ENCODE measurements at places on chromosomes 3 and 15.

DNA sequence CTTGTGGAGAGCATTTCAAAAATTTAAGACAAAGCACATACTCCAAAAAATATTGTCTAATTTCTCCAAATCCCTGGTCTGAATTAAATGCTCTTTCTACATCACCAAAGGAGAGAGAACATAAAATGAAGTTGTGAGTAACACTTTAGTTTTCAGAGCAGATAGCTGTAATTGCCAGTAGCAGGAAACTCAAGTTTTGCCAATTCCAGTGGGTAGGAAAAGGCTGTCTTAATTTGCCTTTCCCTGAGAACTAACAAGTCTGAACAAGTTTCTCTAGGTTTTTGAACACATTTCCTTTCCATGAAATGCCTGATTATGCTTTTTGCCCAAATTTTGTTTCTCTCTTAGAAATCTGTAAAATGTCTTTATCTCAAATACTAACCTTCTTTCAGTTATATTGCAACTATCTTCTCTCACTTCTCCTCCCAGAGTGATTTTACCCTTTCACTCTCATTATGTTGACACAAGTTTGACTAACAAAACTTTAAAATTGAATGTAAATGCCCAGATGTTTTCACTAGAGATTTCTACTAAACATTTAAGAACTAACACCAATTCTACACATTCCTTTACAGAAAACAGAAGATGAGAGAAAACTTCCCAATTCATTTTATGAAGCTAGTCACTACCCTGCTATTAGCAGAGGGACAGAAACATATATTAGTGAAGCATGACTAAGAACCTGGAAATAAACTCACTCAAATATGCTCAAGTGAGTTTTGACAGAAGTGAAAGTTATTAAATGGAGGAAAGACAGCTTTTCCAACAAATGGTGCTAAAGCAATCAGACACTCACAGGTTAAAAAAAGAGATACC lies 38.4 kb downstream of the RFX7 start:
- no peaks in the 10 kb centered on the region for H3K27me3 ChIP-seq
- no peak overlapping the region for H3K27ac ChIP-seq
- H3K36me3 ChIP-seq: no peaks in the 10 kb centered on the region
- H3K4me3 ChIP-seq: no peak overlapping the region

GRCh38 chr15:39783244-39783820 lies 691 bp upstream of the FSIP1 start:
- H3K27me3 ChIP-seq: no peaks in the 10 kb centered on the region
- no peaks in the 10 kb centered on the region for H3K4me1 ChIP-seq
- H3K4me3 ChIP-seq: peak overlapping the region; percentile 81
- no peak for DNase-seq
- H3K27ac ChIP-seq: peak overlapping the region; percentile 82

GRCh38 chr3:49602049-49602554 lies 47.8 kb downstream of the BSN start:
- H3K27ac ChIP-seq: no peak overlapping the region
- no peak overlapping the region for H3K4me3 ChIP-seq

GRCh38 chr3:170491901-170492300 lies 73.2 kb downstream of the CLDN11 start:
- H3K36me3 ChIP-seq: no peaks in the 10 kb centered on the region
- H3K4me1 ChIP-seq: no peaks in the 10 kb centered on the region
- no peak overlapping the region for H3K27ac ChIP-seq

GRCh38 chr3:81799403-81799802 lies 38.0 kb upstream of the GBE1 start:
- DNase-seq: no peak
- no peaks in the 10 kb centered on the region for H3K27me3 ChIP-seq
- no peak overlapping the region for H3K27ac ChIP-seq
- H3K4me3 ChIP-seq: no peak overlapping the region
- H3K4me1 ChIP-seq: no peaks in the 10 kb centered on the region
- H3K36me3 ChIP-seq: no peaks in the 10 kb centered on the region

GRCh38 chr3:58698246-58698645 lies 31.7 kb upstream of the FAM3D start:
- no peaks in the 10 kb centered on the region for H3K27me3 ChIP-seq
- no peak overlapping the region for H3K4me3 ChIP-seq
- H3K36me3 ChIP-seq: no peaks in the 10 kb centered on the region
- H3K27ac ChIP-seq: peak overlapping the region; percentile 80
- H3K4me1 ChIP-seq: peaks cover 6% of the 10 kb centered on the region

DNA sequence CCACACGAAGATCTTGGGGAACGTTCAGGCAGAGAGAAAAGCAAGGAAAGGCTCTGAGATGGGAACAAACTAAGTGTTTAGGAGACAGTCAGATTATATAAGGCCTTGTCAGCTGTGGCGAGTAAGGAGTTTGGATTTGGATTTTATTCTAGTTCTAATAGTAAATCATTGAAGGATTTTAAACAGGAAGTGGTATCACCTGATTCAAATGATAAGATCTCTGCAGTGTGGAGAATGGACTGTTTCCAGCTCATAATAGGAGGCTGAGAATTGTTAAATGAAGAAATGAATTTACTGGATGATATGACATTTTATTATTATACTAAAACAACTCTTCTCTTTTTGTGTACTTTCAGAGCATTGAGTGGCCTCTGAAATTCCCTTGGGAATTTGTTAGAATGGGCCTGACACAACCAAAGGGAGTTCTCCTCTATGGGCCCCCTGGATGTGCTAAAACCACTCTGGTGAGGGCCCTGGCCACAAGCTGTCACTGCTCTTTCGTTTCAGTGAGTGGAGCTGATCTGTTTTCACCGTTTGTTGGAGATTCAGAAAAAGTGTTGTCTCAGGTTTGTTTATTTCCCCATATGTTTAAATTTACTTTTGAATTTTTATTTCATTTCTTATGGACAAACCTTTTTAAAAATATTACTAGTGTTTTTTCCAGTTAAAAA lies 36.0 kb upstream of the GATM start:
- H3K27me3 ChIP-seq: no peaks in the 10 kb centered on the region
- H3K4me3 ChIP-seq: no peak overlapping the region
- no peaks in the 10 kb centered on the region for H3K4me1 ChIP-seq
- no peak for DNase-seq
- H3K27ac ChIP-seq: no peak overlapping the region
- no peaks in the 10 kb centered on the region for H3K36me3 ChIP-seq

GRCh38 chr15:86041399-86041798 lies 38.3 kb upstream of the AGBL1 start:
- no peak overlapping the region for H3K27ac ChIP-seq
- H3K27me3 ChIP-seq: no peaks in the 10 kb centered on the region
- H3K4me1 ChIP-seq: no peaks in the 10 kb centered on the region

DNA sequence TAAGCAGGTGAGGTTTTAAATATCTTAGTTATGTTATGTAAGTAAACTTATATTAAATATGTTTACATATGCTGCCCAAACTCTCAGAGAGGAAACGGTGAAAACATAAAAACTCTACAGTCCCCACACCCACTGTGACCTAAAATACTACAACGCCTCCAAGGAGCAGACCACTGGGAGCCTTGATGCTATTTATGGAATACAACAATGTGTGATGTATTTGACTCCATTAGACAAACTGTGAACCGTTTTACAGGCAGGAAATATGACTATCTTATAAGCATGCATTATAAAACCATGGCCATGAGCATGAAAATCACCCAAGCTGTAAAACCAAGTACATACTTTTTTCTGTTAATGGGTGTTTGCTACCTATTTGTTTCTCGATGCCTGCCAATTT lies 379.5 kb upstream of the TBL1XR1 start:
- no peak overlapping the region for H3K4me3 ChIP-seq
- no peak for DNase-seq
- H3K27ac ChIP-seq: no peak overlapping the region
- no peaks in the 10 kb centered on the region for H3K36me3 ChIP-seq
- H3K27me3 ChIP-seq: no peaks in the 10 kb centered on the region
- peaks cover 5% of the 10 kb centered on the region for H3K4me1 ChIP-seq

GRCh38 chr15:42064271-42064670 lies 30.1 kb downstream of the PLA2G4D start:
- H3K27ac ChIP-seq: no peak overlapping the region
- H3K4me3 ChIP-seq: no peak overlapping the region
- no peaks in the 10 kb centered on the region for H3K27me3 ChIP-seq

DNA sequence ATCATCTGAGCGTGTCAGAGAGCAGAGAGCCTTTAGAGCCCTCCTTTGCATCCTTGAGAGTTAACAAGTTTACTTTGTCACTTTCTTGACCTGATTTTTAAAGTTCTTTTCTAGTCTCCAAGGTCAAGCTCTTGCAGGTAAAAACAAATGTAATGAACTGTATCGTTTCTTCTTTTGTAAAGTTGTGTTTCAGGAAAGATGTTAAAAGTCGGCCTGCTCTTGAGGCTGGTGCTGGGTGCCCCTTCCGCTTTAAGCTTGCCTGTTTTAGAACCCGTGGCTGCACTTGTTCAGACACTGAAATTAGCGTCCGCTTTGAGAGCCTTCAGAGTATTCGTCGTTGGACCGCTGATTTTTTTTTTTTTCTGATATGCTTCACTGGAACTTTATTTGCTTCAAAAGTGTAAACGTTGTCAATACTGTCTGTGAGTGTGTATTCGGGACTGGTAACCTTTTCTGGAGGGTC lies 52.6 kb upstream of the ULK4 start:
- peak overlapping the region; percentile 71 for H3K27ac ChIP-seq
- H3K4me1 ChIP-seq: peaks cover 12% of the 10 kb centered on the region
- H3K4me3 ChIP-seq: peak overlapping the region; percentile 83
- H3K36me3 ChIP-seq: no peaks in the 10 kb centered on the region

- no peaks in the 10 kb centered on the region for H3K4me1 ChIP-seq
- no peak overlapping the region for H3K27ac ChIP-seq
- H3K4me3 ChIP-seq: no peak overlapping the region
- no peaks in the 10 kb centered on the region for H3K27me3 ChIP-seq
- H3K36me3 ChIP-seq: no peaks in the 10 kb centered on the region
These were observed 133.4 kb upstream of the UBE3A start for GRCh38 chr15:25572191-25572590.

DNA sequence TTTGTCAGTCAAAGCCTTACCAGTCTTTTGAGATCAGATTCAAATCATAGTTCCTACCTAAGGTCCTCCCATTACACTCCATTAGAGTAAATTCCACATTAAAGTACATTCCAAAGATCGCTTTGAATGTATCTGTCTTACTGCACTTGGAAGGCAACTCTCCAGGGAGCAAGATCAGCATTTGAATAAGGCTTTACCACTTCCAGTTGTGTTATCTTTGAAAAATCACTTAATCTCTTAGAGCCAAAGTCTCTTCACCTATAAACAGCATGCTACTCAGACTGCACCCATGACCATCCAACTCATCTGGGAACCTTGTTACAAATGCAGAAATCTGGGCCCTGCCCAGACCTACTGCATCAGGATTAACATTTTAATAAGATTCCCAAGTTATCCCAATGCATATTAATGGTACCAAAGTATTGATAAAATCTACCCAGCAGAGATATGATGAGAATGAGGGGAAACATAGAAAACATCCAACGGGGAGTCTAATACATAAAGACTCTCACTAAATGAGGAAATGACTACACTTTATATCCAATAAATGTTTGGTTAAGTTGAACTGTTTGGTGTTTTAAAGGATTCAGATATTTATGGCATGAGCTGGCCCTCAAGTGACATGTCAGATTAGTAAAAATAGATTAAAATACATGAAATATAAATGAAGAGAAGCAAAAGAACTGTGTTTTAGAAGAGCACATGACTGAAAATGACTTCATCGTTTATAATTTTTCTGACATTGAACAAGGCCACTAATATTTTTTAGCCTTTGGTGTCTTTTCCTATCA lies 75.9 kb downstream of the TNIK start:
- no peaks in the 10 kb centered on the region for H3K4me1 ChIP-seq
- no peaks in the 10 kb centered on the region for H3K36me3 ChIP-seq
- no peak overlapping the region for H3K27ac ChIP-seq
- no peaks in the 10 kb centered on the region for H3K27me3 ChIP-seq
- H3K4me3 ChIP-seq: no peak overlapping the region
- DNase-seq: no peak

- no peak overlapping the region for H3K4me3 ChIP-seq
- H3K36me3 ChIP-seq: no peaks in the 10 kb centered on the region
- no peak overlapping the region for H3K27ac ChIP-seq
- DNase-seq: no peak
- H3K4me1 ChIP-seq: peaks cover 22% of the 10 kb centered on the region
These were observed 10.4 kb downstream of the TSPAN3 start for GRCh38 chr15:77060546-77060945.

- no peaks in the 10 kb centered on the region for H3K36me3 ChIP-seq
- H3K4me1 ChIP-seq: peaks cover 6% of the 10 kb centered on the region
- peaks cover 10% of the 10 kb centered on the region for H3K27me3 ChIP-seq
These were observed 277.3 kb upstream of the NR2F2 start for GRCh38 chr15:96053031-96053780.

GRCh38 chr3:137807998-137808397 lies 43.9 kb downstream of the SOX14 start:
- no peaks in the 10 kb centered on the region for H3K27me3 ChIP-seq
- H3K36me3 ChIP-seq: no peaks in the 10 kb centered on the region
- H3K27ac ChIP-seq: no peak overlapping the region
- H3K4me3 ChIP-seq: no peak overlapping the region

GRCh38 chr3:187274315-187274976 lies 17.1 kb downstream of the MASP1 start:
- no peak for DNase-seq
- no peak overlapping the region for H3K4me3 ChIP-seq
- no peaks in the 10 kb centered on the region for H3K36me3 ChIP-seq
- no peak overlapping the region for H3K27ac ChIP-seq
- no peaks in the 10 kb centered on the region for H3K4me1 ChIP-seq
- H3K27me3 ChIP-seq: no peaks in the 10 kb centered on the region

DNA sequence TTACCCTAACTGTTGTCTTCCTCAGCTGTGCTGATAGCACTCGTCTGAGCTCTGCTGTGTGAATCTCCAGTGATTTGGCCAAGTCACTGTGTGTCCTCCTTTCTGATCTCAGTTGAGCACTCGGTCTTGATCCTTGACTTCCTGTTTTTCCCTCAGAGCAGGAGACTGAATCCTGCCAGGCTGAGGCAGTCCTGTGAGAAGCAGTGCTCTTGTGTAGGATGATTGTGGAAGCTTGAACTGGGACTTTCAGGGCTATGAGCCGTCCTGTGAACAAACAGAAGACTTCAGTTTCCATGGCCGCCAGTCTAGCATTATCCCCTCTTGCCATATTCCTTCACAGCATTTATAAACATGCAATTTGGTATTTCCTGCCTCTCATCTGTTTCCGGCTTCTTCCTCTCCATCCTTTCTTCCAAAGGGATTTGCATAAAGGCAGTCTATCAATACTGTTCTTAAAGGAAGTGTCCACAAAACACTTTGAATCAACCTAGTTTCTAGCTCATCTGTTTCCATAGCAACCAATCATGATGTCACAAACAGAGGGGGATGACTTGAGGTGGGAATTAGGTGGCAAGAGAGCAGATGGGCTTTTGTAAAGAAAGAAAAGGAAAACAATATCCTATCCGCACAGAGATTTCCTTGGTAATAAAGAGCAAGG lies 237.2 kb downstream of the AGBL1 start:
- DNase-seq: no peak
- no peaks in the 10 kb centered on the region for H3K4me1 ChIP-seq

DNA sequence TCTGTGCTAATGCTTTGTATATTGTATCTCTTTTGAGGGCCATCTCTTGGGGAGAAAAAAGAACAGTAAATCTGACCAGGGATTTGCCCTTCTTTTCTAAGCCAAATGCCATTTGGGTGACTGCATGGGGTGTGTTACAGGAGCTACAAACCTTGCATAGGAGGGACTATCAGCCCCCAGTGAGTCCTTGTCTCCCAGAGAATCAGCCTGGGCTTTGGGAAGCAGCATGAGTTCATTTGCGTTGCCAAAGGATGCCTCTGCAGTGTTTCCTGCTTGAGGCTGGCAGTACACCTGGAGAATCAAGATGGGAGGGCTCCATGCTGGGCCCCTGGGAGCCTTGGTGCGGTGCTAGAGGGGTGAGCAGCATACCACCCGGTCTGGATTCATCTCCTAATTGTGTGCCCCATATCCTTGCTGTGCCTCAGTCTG lies 49.6 kb upstream of the POLG start:
- H3K4me1 ChIP-seq: no peaks in the 10 kb centered on the region
- H3K27me3 ChIP-seq: peaks cover 11% of the 10 kb centered on the region
- no peaks in the 10 kb centered on the region for H3K36me3 ChIP-seq
- no peak overlapping the region for H3K4me3 ChIP-seq

Data from colonic mucosa (tissue), 4 donors.